ENCODE measurements at places on chromosomes 1 and 21.

GRCh38 chr1:209937996-209938959, at the start of gene SYT14:
Gene SYT14, plus strand, starts transcription at chr1:209938217. Its CDS starts 48 bp downstream, at chr1:209938265.
- peak; percentile 6 for DNase-seq

GRCh38 chr1:92228401-92228800, 10.7 kb downstream of the C1orf146 start:
- no peak for DNase-seq

DNA sequence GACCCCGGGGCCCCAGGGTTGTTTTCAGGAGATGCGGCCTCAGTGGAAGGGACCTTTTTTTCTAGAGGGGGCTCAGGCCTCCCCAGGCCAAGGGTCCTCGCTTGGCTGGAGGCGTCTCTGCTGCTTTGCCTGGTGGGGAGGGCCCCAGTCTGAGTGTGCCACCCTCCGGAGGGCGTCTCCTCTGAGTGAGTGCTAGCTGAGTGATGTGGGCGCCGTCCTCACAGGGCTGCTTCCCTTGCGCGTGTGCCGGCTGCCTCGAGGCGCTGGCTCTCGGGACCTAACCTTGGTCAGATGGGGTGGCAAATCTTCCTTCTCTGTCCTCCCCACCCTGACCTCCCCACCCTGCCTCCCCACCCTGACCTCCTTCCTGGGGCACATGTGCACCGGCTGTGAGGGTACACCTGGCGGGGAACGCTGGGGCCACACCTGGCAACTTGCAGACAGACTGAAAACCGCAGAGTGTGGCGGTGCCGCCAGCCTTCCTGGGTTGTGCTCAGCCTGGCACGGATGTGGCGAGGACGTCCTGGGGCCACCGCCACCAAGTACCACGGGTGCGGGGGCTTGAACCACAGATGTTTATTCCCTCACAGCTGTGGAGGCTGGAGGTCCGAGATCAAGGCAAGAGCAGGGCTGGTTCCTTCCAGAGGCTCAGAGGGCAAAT, 93.0 kb upstream of the TTC34 start:
- DNase-seq = no peak

DNA sequence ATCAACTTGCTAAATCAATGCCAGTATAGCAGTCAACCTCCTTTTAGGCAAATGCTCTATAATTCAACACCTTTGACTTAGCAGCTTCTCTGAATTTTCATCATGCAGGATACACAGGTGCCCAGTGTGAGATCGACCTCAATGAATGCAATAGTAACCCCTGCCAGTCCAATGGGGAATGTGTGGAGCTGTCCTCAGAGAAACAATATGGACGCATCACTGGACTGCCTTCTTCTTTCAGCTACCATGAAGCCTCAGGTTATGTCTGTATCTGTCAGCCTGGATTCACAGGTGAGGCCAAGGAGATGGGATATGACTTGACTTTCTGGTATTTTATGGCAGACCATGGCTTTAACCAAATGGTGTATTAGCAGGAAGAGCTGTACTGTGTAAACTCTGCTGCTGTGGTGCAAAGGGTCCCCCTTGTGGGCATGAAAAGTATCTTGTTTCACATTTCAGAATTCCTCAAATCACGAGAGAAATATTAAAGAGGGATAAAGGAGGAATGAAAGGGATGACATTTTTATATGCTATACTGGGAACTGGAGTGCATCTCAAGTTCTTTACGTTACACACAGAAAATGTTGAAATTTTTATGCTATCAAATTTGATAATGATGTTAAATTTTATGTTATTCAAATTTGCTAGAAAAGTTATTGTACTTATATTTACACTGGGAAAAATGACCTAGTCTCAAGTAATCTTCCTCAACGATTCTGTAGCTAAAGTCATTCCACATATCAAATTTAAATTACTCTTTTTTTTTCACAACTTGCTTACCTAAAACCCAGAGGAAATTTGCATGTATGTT, 88.9 kb downstream of the CRB1 start:
- DNase-seq = peak; percentile 61

DNA sequence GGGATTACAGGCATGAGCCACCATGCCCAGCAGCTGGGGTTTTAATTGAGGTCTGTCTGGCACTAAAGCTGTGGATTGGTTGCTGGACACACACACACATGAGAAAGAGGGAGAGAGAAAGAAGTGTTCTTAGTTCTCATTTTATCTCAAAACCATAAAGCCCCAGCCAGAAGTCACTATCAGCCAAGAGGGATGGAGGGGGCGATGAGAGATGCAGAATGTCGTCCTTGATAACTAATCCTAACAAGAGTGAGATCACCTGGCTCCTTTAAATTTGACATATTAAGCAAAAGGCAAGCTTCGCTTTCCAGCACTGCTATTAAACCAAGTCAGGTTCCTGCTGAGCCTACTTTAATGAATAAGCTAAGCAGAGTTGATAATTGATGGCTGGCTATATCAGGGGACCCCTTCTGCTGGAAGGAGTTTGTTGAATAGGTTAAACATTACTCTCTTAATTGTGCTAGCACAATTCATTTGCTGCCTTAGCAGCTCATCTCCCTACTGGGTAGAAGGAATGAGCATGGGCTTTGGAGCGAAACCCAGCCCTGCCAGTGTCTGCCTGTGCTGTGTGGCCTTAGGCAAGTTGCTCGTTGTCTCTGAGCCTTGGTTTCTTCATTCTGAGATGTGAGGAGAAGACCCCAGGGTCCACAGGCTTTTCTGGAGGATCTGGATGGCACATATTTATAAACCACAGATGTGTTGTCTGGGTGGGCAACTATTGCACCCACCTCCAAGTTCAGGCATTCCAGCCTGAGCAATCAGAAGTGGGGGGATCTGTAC, 50.8 kb downstream of the ALPL start:
- DNase-seq = no peak

All from hematopoietic multipotent progenitor cell treated with erythropoietin and hydrocortisone succinate and interleukin-3 and kit ligand, for 6 days (in vitro differentiated cells).